Effector CD4-positive, alpha-beta T cell (primary cell): ENCODE measurements at places on chromosomes 5 and 9.

- no peak for DNase-seq
Observed at GRCh38 chr9:79140751-79141150, 431.0 kb upstream of the TLE4 start.

DNA sequence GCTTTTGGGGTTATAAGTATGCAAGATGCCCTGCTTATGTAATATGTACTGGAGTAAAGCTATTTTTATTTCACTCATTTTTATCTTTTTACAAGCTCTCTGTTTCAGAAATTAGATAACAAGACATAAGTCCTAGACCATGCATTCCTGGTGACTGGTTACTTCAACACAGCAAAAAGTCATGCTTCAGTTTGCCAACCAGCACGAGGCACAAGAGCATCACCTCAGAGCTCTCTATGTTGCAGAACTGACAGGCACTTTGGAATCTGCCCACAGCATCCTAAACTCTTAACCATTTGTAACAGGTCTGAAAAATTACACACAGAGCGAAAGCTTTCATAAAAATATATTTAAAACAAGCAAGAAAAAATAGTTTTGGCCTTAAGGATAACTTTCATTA, 112.8 kb downstream of the MARCHF11 start:
- DNase-seq: no peak

- DNase-seq: no peak
Observed at GRCh38 chr5:112682621-112683061, 55.0 kb upstream of the APC start.

DNA sequence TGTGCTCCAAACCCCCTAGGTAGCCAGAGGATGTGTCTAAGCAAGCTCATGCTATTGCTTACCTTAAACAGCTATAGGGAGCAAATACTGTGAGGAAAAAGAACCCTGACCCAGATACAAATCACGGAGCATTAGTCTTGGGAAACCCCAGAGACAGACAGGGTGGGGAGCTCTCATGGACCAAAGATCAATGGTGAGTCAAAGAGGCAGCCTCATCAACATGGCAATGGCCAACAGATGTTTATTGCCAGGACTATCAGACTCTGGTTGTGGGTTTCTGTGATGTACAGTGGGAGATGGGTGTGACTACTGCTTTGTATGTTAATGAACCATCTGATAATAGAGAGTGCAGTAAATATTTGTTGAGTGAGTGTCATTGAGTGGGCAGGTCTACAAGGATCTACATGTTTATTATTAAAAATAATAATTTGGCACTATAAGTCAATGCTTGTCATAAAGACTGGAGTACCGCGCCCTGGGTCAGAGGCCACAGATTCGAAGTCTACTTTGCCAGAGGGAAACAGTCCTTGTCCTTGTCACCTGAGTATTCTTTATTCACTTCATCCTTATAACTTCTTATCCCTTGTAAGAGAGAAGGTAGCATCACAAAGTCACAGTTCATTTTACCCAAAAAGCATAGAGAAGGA, 56.5 kb upstream of the RAI14 start:
- no peak for DNase-seq

GRCh38 chr5:158456756-158457155, 597.8 kb upstream of the CLINT1 start:
- DNase-seq: no peak

DNA sequence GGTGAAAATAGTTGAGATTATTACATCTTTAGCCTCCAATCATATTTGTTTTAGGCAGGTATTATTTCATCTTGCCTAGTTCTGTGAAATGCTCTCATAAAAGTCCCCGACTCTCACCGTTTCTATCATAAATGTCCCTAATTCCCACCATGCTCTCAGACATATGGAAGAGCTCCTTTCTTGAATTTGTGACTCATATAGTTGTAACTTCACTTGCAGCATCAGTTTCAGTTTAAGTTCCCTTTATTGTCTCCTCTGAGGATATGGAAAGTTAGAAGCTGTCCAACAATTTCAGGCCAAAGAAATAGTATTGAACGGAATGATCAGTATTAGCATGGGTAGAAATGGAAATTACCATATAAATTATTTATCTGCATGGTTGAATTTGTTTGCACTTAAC, 187.5 kb upstream of the NR4A3 start:
- no peak for DNase-seq

- DNase-seq: no peak
Observed at GRCh38 chr5:144742361-144742760, 571.7 kb downstream of the KCTD16 start.
